ENCODE measurements at places on chromosomes 2 and 18.

GRCh38 chr2:154945984-154946383 is 247.5 kb downstream of the KCNJ3 start:
- no peak for DNase-seq

- no peak for DNase-seq
Measured at GRCh38 chr2:63876311-63876710, 34.6 kb downstream of the UGP2 start.

DNA sequence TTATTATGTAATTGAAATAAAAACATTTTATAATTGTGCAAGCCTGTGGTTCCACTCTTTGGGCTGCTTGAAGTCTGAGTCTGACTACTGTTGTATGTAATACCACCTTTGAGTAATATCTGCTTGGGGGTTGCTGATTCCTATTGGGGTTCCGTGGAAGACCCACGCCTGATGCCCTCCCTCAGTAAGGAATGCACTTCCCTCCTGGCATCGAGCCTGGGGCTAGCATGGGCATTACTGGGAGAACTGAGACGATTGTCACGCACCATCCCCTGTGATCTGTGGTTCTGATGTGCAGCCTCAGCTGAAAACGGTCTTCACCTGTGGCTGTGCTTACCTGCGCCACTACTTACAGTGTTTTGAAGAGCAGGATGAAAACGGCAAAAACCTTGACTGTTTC is 32.7 kb upstream of the RBM44 start:
- DNase-seq, result no peak

DNA sequence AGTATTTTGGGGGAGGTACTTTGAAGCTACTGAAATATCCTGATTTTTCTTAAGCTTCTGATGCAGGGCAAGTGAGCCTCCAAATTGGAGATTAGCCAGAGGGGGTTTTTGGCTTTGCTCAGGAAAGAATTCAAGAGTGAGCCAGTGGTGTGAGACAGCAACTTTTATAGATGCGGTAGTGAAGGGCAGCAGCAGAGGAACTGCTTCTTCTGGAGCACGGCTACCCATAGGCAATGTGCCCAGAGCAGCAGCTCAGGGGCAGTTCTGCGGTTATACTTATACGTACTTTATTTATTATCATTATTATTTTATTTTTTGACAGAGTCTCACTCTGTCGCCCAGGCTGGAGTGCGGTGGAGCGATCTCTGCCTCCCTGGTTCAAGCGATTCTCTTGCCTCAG is 19.8 kb upstream of the NT5DC4 start:
- DNase-seq, result no peak

GRCh38 chr2:88622307-88622706 is 5.0 kb downstream of the EIF2AK3 start:
- no peak for DNase-seq

DNA sequence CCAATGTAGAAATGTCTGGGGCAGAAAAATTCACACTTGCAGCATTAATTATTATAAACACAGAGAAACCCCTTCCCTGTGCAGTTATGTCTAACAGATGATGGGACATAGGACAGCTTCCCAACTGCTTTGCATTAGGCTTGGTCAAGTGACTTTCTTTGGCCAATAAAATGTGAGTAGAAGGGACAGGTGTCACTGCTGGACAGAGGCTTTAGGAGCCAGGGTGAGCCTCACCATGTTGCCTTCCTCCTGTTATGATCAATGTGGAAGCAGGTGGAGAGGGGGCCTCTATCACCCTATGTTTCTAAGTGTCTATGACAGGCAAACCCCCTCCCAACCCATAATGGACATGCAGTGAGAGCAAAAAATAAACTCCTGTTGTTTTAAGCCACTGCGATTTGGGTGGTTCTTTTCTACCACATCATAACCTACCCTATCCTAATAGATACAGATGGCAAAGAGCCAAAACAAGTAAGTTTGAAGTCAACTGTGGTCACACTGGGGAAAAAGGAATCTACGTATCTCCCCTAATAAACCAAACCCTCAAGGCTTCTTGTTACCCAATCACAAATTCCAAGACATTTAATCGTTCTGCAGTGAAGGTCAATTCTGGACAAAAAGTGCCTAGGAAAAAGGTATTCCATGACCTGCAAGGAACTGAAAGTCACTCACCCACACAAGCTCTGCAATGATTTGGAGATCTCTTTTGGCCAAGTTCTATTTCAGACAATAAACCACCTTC is 28.6 kb upstream of the POU3F3 start:
- DNase-seq, result no peak

DNA sequence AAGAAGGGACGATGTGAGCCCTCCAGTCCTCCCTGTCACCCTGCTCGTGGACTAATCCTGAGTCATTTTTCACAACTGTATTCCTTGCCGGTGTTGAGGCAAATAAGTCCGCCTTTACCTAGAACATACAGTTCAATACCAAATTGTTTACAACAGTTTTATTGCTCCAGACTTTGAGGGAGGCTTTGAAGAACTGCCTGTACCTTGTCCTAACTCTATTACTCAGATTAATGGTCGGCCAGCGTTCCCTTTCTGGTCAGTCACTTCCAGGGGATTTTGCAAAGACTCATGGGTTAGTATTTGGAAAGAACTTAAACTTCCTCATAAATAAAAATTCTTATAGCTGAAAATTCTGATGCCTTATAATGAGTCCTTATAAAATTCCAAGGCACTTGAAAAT is 85.1 kb upstream of the ZNF532 start:
- DNase-seq, result no peak

GRCh38 chr2:36952748-36953197 is 13.6 kb downstream of the STRN start:
- DNase-seq, result no peak

DNA sequence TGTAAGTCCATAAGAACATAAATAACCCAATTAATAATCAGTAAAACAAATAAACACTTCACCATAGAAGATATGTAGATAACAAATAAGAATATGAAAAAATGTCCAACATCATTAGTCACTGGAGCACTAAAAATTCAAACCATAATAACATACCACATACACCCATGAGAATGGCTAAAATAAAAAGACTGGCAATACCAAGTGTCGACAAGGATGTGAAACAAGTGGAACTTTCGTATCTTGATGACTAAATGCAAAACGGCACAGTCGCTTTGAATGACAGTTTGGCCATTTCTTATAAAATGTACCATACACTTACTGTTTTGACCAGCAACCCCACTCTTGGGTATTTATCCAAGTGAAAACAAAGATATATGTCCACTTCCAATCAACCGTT is 26.8 kb downstream of the ANKMY1 start:
- no peak for DNase-seq

DNA sequence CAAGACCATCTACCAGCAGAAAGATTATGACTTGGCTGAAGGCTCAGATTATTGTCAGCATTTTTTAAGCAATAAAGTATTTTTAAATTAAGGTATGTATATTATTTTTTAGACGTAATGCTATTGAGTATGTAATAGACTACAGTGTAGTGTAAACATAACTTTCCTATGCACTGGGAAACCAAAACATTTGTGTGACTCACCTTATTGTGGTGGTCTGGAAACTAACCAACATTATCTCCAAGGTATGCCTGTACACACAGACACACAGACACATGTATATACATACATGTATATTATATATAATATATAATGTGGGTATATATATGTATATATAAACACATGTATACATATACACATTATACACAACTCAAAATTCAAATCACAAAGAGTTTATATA is 9.1 kb upstream of the TMEFF2 start:
- DNase-seq, result no peak

DNA sequence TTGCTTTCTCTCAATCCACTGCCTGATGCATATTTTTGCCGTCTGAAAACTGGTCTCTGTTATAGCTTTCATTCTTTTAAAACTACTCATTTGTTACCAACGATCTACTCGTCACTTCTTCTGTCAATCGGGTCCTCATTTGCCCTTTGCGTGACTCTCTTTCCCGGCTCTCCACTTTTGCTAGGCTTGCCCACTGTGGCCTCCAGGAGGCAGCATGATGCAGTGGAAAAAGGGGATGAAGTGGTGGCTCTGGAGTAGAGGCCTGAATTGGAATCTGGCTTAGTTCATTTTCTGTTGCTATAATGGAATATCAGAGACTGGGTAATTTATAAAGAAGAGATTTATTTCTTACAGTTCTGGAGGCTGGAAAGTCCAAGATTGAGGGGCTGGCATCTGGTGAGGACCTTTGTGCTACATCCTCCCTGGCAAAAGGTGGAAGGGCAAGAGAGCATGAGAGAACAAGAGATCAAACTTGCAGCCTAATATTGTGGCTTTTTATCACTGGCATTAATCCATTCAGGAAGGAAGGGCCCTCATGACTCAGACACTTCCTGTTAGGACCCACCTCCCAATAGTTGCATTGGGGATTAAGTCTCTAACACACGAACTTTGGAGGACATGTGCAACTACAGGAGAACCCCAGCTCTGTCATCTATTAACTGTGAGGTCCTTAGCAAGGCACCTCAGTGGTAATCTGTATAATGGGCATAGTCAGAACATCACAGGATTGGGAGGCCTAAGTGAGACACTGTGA is 15.4 kb downstream of the GDF7 start:
- DNase-seq, result no peak

- no peak for DNase-seq
Measured at GRCh38 chr2:175755169-175755568, 246.9 kb downstream of the LNPK start.

- DNase-seq, result no peak
Measured at GRCh38 chr2:19592197-19592596, 233.8 kb upstream of the OSR1 start.

GRCh38 chr2:196530910-196531309 is 108.6 kb upstream of the CCDC150 start:
- peak; percentile 68 for DNase-seq

GRCh38 chr2:180657054-180657453 is 323.4 kb upstream of the UBE2E3 start:
- no peak for DNase-seq

GRCh38 chr2:236180831-236181453 is 12.8 kb upstream of the GBX2 start:
- DNase-seq, result peak; percentile 32

- DNase-seq, result no peak
Measured at GRCh38 chr18:76674596-76674995, 147.8 kb upstream of the ZNF236 start.

DNA sequence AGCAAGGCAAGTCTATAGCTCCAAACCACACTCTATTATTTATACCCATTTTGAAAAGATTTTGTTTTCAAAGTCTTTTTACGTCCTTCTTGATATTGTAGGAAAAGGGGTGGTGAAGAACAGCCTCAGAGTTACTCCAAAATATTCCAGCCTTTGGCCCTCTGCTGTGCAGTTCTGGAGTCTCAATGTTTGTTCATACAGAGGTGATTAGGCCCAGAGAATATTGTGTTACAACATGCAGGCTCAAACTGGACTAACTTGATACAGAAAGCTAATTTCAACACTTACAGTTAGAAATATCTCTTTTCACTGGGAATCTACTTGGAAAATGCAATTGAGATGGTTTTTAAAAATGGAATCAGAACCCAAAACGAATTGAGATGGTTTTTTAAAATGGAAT is 40.4 kb upstream of the SLC25A52 start:
- no peak for DNase-seq

DNA sequence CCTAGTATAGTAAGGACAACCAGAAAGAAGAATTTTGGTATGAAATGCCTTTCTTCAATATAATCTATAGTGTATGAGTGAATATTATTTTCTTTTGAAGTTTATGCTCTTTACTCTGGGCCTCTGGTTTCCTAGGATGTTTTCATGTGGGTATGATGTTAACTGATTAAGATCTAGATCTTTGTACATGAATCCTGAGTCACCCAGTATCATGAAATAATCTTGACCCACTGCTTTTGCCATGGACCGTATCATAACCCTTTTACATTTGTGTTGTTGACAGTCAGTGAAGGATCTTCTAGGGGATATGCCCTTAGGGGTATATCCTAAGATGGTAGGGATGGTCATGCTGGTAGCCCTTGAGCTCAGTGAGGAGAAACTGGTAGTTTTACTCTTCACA is 100.3 kb downstream of the RAB3GAP1 start:
- DNase-seq, result no peak

DNA sequence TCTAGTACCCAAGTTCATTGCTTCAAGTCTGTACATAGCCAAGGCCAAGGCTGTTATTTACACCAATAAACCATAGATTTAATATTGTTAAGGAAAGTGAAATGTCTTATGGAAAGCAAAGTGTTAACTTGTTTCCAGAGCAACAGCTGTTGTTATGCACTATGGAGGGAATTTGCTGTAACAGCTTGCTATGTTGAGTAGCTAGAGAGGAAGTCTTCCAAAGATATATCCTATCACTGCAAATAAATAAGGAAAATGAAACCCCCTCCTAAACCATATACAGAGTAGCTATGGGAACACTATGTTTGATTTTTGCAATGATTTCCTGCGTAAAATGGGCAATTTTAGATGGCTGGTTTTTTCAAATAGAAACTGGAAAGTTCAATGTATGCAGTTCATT is 21.1 kb downstream of the TMEM182 start:
- no peak for DNase-seq

GRCh38 chr2:219452361-219453317 is 18.0 kb downstream of the SPEG start:
- DNase-seq, result no peak

DNA sequence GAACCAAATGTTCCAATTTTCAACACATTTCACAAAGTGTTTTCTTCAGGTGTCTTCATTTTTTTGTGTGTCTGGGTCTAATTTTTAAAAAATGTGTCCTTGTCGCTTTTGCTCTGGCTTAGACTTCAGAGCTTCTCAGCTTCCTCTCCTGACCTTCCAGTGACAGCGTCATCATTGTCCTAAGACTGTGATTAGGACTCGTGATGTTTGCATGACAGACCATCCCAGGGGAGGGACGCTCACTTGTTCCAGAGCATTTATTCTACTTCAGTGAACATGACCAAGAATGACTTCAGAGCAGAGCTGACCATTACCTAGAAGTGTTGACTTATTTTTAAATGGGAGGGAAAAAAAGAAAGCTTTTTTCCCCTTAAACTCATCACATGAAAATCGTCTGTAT is 591.9 kb downstream of the IRS1 start:
- no peak for DNase-seq

GRCh38 chr2:62817995-62818713 is 112.6 kb downstream of the EHBP1 start:
- no peak for DNase-seq

DNA sequence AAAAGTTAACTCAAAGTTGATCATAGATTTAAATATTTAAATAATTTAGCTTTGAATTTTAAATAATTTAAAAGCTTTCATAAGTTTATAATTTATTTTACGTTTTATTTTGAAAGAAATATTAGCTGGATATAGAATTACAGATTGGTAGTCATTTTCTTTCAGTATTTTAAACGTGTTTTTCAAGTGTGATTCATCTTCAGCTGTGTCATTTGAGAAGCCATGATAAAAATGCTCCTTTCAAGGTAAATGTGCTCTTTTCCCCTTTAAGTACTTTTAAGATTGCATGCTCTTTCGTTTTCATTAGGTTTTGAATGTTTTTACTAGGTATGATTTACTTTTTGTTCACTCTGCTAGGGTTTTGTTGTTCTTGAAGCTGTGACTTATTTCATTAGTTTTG is 116.8 kb upstream of the FIGN start:
- DNase-seq, result no peak

GRCh38 chr2:178208817-178209216 is 14.5 kb downstream of the OSBPL6 start:
- no peak for DNase-seq

GRCh38 chr18:4639628-4640310 is 184.7 kb upstream of the DLGAP1 start:
- no peak for DNase-seq

GRCh38 chr2:201118961-201119854 is 3.2 kb downstream of the CFLAR start:
- DNase-seq, result peak; percentile 42

- no peak for DNase-seq
Measured at GRCh38 chr2:15734674-15735483, 143.2 kb downstream of the DDX1 start.

All from activated CD4-positive, alpha-beta T cell treated with anti-CD3 and anti-CD28 coated beads, Interleukin-2, amount 50 U/mL, for 16 hours (primary cell).